ENCODE measurements at places on chromosomes 5 and 9.

GRCh38 chr5:162800301-162800700 is 637.1 kb upstream of the CCNG1 start:
- DNase-seq, result no peak

DNA sequence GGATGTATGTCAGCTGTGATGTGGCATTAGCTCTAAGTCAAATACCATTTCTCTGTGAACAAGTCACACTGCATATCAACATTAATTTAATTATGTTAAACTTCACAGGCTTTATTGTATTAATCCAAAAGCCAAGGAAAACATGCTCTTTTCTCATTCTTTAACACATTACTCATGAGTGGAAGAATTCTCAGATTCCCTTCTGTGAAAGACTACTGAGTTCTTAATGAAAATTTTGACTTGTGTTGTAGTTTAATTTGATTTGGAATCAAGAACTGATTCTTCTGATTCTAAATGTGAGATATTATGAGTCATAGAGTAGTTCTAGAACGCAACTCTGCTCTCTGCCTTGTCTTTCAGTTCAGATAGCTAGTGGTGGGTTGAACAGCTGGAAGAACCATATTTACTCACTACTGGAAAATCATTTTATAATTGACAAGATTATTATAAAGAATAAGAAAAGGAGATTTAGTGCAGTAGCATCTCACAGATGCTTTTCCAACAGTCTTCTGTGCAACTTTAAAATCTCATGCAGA is 90.6 kb downstream of the VCAN start:
- no peak for DNase-seq

DNA sequence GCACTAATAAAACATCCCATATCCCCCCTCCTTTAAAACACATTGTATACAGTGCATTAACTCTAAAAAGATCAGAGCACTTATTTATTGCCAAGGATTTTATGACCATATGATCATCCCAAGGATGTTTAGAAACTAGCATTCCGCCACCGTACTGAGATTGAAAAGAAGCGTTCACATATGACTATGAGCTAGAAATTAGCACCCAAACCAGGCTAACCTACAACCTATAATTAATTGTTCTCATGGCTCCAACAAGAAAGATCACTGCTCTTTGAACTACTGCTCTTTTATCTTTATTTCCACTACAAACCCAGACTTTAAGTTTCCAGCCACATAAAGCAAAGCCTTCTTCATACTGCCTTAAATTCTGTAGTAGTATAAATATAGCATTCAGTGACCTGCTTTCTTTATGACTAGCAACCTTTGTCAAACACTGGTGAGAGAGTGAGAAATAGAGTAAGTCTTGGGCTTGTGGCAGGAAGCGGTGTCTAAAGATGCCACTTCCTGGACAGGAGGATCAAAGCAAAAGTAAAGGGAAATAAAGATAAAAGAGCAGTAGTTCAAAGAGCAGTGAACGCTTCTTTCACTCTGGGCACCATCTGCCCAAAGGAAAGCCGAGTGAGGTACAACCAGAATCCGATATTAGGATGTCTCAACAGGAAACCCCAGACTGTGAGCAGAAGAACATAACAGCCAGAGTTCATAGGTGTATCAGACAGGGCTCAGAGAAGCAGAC is 151.1 kb upstream of the ERCC6L2 start:
- no peak for DNase-seq

DNA sequence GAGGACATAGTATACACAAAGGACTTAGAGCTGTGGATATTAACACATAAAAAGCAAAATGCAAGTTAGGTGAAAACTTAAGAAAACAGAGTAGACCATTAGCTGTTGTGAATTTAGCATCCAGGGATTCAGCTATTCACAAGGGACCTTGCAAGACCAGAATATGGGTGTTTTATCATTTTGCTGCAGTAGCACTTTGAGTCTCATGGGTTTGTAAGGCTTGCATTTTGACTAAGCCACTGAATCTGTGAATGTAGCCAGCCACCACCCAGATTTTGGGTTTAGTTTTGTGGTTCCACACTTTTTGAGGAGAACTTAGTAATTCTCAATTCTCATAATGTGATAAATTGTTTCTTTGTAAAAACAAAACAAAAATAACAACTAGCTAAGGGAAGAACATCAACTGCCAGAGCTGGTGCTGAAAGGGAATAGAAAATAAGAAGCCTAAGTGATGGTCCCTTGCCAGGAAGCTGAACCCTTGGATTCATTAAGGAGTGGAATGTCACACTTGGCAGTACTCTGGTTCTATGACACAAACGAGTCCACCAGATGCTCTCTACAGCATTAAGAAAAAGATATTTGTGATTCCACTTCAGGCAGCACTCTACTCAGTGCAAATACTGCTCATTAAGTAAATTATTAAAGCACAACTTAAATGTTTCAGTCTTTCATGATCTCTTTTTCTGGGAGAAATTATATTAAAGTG is 557.4 kb upstream of the ZNF462 start:
- DNase-seq, result no peak

- DNase-seq, result no peak
Measured at GRCh38 chr5:157047898-157048297, 11.0 kb downstream of the HAVCR1 start.

DNA sequence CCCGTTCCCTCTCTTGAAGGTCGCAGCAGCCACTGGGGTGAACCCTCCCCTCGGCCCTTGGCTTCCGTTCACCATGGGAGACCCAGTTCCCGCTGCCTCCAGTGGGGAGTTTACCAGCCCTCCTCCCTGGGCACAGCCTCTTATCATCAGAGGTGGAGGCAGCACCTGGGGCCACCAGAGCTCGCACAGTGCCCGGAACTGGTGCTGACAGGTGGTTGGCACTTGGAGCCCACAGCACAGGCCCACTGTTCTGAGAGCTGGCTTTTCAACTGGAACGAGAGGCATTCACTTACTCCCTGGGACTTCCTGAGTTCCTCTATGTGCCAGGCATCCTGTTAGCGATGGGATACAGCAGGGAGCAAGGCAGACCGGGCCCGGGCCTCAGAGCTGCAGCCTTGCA is 106.8 kb upstream of the FCN2 start:
- DNase-seq, result no peak

DNA sequence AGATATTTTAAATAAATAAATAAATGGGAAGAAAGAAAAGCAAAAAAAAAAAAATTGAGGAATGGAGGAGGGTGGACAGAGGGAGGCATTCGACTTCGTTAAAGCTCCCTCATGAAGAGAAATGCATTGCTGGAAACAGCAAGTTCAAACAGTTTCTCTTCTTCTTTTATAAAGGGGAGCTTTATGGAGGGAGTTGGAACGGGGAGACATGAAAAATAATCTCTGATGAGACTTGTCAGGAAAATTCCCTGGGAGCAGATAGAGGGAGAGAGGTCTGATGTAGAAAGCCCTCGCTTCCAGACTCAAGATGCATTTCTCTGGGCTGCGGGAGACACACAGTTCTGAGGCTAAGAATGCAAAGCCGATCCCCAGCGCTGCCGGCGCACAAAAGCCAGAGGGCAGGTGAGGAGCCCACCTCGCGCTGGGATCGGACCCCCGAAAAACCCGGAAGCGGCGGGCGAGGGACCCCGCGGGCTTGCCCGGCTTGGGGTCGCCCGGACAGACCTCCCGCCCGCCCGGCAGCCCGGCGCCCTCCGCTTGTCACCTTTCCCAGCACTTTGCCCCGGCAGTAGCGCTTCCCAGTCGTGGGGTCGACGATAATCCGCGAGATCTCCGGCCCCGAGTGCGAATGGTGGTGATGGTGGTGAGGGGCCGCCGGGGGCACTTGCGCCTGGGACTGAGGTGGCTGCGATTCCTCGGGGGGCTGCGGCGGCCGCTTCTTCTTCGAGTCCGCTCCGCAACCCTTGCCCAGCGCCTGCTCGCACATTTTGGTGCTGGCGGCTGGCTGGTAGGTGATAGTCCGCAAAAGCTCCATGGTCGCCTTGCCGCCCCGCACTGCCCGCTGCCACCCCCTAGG is 512 bp downstream of the PLK2 start:
- DNase-seq, result no peak

Measured in cortex of kidney (tissue), 1 donor.